Cardiac fibroblast (primary cell): ENCODE measurements at places on chromosomes 1 and 21.
A peak's percentile ranks its signal among the peaks of the same experiment; 100 is the strongest.

- DNase-seq: no peak
Observed at GRCh38 chr1:156499194-156499841, 1.3 kb downstream of the MEF2D start.

DNA sequence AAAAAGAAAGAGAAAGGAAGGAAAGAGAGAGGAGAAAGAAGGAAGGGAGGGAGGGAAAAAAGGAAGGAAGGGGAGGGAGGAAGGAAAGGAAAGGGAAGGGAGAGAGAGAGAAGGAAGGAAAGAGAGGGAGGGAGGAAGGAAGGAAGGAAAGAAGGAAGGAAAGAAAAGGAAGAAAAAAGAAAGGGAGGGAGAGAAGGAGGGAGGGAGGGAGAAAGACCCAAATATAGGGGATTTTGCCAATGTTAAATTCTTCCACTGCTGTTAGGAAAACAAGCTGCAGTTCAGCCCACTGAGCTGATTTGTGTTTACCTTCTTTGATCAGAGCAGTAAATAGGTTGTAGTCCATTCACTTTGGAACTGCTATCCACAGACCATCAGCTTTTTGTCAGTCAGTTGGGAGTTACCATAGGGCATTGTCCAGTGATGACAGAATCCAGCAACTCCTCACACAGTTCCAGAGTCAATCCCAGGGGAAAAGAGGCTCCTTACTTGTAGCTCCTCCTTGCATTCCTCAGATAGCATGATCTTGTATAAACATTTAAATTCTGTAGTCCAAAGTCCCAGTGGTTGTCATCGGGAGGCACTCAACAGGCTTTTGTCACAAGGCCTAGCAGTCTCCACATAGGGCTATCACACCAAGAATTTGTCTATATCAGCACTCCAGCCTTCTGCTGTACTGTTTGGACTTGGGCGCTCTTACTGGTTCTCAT lies 13.5 kb upstream of the PPP1R8 start:
- DNase-seq: peak; percentile 85

DNA sequence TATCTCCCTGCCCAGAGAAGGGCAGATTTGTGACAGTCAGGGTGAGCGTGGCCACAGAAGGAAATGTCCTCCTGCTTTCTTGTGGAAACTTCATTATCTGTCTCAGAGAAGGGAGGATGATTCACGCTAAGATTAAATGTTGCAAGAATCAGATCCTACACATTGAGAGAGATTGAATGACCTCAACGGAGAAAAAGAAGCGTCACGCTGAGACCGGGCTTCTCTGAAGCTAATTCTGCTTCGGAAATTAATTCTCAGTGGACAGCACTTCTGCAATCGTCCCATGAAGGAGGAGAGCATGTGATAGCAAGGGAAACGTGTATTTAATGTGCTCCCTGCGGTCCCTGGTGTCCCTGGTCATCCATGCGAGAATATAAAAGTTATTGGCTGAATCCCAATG lies 19.8 kb upstream of the C1orf21 start:
- DNase-seq: peak; percentile 82

GRCh38 chr1:91697416-91697815 lies 188.5 kb downstream of the TGFBR3 start:
- peak; percentile 66 for DNase-seq

- no peak for DNase-seq
Observed at GRCh38 chr1:153954826-153955225, 3.6 kb downstream of the CRTC2 start.

DNA sequence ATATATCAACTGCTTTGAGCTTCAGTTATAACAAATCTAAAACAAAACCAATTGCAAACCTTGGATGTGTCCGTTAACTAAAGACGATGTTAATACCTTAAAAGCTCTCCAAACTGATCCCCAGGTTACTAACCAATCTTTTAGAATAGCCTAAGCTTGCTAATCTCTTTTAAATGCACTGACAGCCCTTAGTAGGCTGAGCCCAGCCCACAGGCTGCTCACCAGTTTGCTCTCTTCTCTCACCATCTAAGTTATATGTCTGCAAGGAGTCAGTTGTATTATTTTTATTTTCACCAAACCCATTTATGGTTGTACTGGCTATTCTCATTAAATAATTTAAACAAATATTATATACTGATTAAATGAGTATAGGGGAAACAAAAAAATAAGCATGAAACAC lies 199.5 kb downstream of the ADGRL2 start:
- no peak for DNase-seq

GRCh38 chr21:25578056-25578961 lies 29.0 kb downstream of the MRPL39 start:
- DNase-seq: no peak

GRCh38 chr1:72845381-72845780 lies 563.0 kb upstream of the NEGR1 start:
- peak; percentile 37 for DNase-seq

GRCh38 chr21:38714039-38714817 lies 91.5 kb upstream of the ETS2 start:
- DNase-seq: no peak

DNA sequence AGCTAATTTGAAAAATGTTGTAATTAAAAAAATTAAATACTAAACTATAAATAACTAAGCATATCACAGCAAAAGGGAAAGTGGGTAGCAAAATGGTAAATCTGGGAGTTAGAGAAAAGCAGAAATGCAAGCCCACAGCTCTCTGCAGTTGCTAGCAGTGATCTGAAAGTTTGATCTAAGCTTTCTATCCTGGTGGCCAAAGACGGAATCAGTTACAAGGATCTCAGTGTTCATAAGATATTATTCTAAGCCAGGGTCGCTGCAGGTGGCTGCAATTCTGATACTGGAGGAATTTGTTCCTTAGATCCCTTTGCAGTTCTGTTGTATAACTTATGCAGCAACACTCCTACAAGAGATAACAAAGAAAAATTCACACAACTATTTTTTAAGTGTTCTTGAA lies 363.7 kb downstream of the SETD4 start:
- DNase-seq: no peak

- DNase-seq: no peak
Observed at GRCh38 chr1:111475701-111476100, 1.9 kb downstream of the C1orf162 start.

DNA sequence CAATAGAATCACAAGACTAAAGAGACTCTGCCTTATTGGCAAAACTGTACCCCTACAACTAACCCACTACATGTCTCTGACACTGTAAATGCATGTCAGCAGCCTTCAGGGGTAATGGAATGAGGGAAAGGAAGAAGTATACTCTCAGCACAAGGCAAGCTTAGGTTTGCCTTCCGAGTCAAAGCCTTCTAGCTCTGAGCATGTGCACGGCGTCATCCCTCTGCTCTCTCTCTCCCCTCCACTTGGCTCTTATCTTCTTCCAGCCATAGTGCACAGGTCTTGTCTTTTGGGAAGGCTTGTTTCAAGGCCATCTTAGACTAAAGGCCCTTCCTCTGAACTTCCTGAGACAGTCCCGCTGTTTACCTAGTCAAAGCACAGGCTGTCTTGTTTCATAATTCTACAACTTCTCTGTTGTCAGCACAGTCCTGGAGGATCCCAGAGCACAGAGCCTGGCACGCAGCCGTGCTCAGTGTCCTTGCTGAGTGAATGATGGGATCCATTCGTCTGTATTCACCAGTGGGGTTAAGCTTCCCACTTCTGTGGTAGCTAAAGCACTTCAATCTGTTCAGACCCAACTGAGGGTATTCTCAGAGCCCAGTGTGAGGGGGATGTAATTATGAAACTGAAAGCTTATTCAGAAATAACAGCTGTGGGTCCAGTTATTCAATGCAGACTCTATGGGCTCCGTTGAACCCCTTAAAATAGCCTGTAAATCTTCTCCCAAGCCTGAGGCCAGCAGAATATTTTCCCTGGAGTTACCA lies 166.5 kb upstream of the PLD5 start:
- no peak for DNase-seq

DNA sequence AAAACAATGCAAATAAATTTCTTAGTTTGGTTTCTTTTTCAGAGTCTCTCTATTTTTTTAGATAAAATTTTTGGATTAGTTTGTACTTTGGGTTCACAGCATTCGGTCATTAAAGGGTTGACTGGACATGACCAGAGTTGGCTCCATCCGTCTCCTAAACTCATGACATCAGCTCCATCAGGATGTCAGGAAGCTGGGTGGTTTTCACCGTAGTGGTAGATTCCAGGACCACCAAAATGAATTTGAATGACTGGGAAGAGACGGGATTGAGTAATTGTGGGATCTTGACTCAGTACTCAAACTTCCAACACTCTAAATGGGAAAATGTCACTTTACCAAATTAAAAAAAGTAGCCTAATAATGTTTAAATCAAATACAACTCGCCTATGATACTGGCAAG lies 279.2 kb upstream of the DUSP10 start:
- no peak for DNase-seq

DNA sequence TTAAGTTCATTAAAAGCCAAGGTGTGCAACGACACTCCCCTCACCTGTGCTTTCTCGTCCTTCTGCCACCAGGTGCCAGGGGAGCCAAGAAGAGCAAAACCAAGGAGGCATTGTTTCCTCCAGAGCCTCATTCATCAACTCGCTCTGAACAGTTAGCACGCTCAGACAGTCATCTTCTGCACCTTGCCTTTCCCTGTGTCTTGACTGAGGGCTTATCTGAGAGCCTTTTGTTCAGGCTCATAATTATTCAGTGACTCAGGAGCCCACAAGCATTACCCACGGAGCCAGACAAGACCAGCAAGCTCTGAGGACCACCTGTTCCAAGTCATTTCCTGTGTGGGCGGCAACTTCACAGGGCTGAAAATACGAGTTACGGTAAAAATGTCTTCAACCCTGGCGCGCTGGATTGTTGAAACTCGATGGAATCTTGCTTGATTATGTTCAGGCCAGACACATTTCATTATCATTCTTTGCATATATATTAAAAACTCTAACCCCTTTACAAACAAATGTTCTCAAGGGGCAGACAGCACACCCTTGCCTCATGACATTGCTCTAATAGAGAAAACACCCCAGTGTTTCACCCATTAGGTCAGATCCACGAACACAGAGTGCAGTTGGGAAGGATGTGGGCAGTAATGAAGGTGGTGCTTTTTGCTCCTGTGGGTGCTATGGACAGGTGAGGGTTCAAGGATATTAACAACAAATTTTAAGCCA lies 89.7 kb upstream of the RUNX1 start:
- DNase-seq: peak; percentile 92

DNA sequence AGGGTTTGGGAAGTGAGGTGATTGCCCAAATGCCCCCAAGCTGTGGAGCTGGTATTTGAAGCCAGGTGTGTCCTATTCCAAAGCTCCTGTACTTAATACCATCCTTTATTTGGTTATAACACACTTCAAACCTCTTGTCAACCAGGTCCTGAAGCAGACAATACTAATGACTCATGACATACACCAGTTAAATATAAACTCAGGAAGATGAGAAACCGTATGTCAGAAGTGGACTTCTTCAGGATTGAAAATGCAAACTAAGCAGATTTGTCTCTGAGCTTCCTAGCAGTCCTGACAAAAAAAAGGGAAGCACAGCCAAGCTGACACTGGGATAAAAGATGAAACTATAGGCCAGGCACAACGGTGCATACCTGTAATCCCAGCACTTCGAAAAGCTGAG lies 70.6 kb downstream of the ALPL start:
- DNase-seq: peak; percentile 40

DNA sequence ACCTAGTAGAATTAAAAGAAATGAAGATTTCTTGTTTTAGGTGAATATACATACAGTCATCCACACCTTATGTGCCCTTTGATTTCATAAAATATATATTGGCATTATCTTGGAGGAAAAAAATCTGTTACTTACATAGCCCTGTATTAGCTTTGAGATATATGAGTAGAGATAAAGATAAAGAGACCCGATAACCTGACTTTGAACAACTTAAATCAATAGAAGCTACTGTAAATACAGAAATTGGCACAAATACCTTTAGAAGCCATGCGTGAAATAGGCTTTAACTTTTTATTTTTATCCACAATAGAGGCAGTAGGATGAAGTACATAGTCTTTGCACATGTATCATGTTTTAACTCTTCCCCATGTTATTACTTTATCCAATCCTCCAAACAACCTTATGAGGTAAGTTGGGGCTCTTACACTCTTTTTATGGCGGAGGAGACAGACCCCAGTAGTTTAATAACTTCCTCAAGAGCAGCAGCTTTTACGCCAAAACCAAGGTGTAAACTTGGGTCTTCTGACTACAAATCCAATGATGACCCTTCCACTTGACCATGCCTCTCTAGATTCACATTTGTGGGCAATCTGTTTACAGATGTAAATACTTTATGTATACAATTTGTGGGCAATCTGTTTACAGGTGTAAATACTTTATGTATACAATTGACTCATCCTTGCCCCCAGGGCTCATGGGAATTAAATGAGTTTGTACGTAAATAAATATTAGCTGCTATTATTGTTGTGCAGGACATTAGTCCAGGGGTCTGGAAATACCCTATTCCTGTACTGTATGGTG lies 2.1 kb downstream of the CD55 start:
- no peak for DNase-seq

- peak; percentile 99 for DNase-seq
Observed at GRCh38 chr1:12604114-12604874, 13.7 kb downstream of the DHRS3 start.

DNA sequence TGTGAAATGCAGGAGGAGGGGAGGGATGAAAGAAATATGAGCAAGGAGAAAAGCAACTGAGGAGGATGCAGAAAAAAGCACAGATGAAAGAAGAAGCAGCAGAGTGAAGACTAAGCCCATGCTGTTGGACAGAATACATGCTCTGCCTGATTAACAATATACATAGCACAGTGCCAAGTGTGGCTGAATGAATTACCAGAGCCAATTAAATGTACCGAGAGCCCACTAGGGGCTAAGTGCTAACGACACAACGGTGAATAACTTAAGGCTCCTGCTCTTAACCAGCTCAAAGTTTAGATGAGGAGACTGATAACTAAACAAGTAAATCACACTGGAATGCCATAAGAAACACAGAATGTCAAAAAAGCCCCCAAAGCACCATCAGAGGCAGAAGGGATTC lies 15.6 kb downstream of the CADM3 start:
- DNase-seq: no peak

DNA sequence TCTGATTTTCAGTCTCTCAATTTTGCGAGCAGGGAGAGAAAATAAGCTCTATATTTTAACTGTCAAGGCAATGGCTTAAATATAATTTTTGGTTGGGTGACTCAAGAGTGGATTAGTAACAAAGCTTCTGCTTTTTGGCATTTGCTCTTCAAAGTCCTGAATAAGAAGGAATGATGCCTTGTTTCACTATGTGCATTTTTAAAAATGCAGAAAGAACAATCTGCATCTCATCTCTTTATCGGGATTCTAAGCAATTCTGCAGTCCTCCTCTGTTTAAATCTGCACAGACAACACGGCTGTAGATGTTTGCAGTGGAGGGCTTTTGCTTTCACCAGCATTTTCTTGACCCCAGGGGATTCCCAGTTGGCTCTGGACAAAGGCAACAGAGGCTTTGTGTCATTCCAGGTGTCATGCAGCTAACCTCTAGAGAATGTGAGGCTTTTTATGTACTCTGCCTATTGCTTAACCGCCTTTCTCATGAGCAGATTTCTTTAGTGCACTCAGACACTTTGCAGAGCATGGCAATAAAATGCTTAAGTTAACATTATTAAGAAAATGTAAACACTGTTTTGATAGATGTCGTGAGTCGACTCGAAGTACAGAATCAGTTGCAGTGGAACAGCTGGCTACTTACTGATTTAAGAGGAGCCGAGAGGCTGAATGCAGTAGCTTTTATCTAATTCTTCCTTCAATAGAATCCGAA lies 783.2 kb upstream of the NEGR1 start:
- no peak for DNase-seq
